ENCODE measurements at places on chromosomes 5 and 9.
A peak's percentile ranks its signal among the peaks of the same experiment; 100 is the strongest.

DNA sequence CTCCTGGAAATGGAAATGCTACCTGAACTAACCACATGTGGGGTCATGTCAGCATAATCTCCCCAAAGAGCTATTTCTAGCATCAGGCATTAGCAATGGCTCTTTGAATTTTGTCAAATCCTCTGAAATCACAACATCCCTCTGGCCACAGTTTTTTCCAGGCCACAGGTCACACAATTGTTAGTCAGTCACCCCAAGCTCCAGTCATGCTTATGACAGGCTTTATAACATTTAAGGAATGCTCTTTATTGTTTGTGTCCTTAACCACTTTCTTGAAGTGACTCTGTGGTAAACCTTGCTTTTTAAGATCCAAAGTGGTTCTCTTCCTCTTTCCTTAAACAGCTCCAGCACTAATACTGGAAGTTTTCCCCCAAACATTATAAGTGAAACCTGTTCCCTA, 169.2 kb upstream of the HMHB1 start:
- DNase-seq, result no peak

- peak; percentile 66 for DNase-seq
Observed at GRCh38 chr9:35611230-35611797, 6.3 kb downstream of the TESK1 start.

DNA sequence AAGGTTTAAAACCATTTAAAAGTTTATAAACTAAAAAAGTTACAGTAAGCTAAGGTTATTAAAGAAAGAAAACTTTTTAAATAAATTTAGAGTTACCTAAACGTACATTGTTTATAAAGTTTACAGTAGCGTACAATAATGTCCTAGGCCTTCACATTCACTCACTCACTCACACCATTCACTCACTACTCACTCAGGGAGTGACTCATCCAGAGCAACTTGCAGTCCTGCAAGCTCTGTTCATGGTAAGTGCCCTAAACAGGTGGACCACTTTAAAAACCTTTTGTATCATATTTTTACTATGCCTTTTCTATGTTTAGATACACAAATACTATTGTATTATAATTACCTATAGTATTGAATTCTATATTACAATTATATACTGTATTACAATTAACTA, 190.8 kb upstream of the RASA1 start:
- DNase-seq, result no peak

DNA sequence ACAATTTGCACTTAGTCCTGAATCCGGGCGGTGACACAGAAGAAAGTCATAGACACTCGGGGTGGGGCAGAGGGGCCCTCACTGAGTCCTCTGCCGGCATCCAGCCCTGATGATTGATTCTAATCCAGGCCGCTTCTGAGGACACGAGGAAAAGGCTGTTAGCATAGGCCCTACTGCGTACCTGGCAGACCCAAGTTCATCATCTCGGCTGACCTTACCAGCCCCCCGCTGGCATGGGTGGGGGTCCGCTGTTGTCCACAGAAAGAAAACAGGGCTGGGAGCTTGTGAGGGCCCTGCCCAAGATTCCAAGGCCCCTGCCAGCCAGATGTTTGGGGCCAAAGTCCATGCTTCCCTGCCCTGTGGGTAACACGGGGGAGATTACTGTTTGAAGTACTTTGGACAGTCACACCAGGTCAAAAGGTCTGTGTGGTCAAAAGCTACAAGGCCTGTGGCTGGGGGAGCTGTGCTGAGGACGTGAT, 24.5 kb downstream of the ERGIC1 start:
- no peak for DNase-seq

DNA sequence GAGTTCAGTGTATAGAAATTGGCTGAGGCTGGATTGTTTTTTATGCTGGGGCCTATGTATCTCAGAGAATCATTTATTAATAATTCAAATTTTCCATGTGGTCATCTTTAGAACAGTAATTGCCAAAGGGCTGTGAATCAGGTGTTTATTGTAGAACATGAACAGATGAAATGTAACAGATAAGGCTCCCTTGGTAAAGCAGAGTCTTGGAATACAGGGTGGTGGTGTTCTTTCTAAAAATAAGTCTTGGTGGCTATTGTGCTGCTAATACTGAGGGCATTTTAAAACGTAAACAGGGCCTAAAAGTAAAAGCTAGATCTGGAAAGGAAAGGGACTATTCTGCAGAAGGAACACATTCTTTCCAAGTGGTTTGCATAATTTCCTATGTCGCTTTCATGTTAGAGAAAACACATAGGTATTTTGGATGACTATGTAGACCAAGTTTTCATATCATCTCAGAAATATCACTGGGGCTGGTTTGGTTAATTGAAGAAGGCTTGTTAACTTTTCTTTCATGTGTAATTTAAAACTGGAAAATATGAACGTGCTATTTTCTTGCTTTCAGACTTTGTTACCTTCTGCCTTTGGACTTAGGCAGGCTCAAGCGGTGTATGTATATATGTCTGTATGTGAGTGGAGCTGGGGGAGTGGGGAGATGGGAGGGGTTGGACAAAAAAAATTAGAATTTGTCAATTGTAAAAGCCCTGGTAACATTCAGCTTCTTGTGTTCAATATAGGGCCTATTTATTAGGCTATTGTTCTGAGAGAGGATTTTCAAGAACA, 119.9 kb upstream of the ANKRD55 start:
- DNase-seq, result no peak

DNA sequence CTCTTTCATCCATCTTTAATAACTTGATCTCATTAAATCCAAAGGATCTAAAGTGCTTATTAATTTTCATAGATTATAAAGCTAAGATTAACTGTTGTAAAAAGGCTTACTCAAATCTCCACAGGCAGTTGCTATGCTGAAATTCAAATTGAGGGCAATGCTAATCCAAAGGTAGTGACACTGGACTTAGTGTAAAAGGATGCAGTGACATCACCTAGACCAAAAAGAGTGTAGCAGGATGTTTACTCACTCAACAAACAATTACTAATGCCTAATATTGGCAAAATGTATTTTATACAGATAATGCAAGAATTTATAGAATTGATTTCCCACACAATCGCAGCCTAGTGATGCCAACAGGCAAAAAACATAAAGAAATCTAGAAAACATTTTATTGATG, 756.2 kb downstream of the CDH9 start:
- DNase-seq, result no peak

DNA sequence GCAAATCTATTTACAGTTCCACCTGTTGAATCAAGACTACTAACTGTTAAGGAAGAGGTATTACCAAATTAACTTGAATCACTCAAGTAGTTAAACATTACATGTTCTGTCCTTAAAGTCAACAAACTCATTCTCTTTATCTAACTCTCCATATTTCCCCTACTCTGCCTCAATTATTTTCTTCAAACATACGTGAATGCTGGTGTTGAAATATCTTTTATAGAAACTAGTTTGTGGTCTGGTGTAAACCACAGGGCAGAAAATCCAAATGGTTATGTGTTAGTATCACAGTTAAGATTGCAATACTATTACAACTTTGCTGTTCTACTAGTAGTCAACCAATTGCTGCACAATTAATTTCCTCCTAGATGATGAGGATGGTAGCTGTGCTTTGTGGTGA, 603.5 kb downstream of the KCTD16 start:
- DNase-seq, result no peak

GRCh38 chr5:27818888-27819287, 780.5 kb upstream of the CDH9 start:
- no peak for DNase-seq

- no peak for DNase-seq
Observed at GRCh38 chr5:22306011-22306410, 547.1 kb downstream of the CDH12 start.

GRCh38 chr9:133953621-133953975, 38.5 kb downstream of the VAV2 start:
- no peak for DNase-seq

DNA sequence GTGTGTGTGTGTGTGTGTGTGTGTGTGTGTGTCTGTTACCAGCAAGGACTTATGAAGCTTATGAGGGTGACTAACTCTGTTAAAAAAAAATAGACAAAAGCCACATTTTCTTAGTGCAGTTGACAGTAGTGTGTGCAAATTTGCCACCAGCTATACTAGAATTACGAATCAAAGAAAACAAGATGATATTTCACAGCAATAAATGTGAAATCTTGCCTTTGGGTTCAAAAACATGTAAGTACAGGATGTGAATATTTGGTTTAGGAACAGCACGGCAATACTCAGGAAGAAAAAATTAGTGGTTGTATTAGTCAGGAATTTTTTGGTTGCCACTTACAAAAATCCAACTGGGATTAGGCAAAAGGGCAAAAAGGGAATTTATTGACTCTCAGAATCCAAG, 117.4 kb downstream of the NPR3 start:
- DNase-seq, result no peak

GRCh38 chr5:91042936-91043255, 340.2 kb downstream of the ARRDC3 start:
- DNase-seq, result no peak

- peak; percentile 68 for DNase-seq
Observed at GRCh38 chr5:132064738-132065331, 4.4 kb downstream of the IL3 start.

- DNase-seq, result no peak
Observed at GRCh38 chr9:107698779-107699178, 209.2 kb upstream of the KLF4 start.

DNA sequence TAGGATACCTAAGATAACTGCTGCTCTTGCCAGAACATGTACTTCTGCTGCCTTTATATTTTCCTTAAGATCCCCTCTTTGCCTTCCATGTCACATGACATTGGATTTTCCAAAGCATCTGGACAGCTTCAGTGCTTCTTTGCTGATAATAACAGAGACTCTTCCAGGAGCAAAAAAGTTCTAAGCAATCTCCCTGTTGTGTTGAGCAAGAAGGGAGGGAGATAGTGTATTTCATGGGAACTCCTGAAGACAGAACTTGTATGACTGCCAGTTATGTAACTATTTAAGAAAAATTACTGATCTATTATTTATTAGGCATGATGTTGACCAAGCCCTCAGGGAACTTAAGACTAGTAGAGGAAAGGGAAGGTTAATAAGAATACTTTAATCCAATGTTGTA, 454.7 kb downstream of the SPATA31D1 start:
- DNase-seq, result no peak

GRCh38 chr5:102229685-102230084, 66.4 kb downstream of the SLCO4C1 start:
- DNase-seq, result no peak

DNA sequence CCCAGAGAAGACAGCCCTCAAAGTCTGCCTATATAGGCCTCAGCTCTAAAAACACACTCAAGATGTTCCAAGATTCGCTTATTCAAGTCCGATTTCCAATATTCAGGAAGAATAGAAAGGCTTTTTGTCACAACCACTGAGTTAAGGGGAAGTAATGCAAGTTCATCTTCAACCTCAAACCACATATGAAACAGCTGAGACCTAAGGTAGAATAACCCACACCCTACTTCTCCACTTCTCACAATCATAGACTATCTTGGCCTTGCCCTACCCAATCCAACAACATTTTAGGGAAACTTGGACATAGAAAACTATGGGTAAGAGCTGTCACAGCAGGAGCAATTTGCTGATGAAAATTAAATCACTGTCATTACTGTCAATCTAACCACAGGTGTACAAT, 152.0 kb upstream of the LRRTM2 start:
- no peak for DNase-seq

DNA sequence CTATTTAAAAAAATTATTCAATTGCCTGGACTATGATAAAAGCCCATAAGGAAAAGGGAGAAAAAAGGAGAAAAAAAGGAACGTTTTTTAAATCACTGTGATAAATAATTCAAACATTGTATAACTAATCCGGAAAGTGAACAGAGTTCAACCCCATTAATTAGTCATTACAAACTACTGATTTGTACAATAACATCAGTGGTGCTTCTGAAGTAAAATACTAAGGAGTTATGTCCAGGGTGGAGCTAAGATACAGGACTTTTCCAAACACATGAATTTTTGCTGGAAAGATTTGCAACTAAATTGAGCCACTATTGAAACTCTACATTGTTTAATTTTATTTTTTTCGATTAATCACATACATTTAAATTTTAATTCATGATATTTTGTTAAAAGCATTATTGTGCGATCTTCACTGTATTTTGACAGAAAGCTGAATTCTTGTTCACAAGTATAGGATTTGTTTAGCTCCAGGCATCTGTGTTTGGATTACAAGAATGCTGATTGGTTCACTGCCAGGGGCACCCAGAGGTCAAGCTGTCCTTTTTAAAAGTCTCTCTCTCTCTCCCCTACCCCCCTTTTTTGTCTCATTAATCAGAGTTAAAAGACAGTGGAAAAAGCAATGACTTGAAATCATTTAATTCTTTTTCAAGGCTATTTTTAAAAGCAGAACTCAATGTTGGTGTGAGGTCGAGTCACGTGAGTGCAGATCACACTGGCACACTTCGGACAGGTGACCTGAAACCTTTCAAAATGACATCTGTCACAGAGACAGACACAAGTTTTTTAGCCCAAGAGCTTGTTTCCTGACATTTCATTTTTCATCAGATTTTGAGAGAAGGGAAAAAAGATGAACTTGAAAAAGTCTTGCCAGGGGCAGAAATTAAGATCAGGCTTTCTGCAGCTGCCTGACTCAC, 387.3 kb downstream of the NR2F1-AS1 start:
- DNase-seq, result no peak
